ENCODE measurements at places on chromosomes 2 and 18.

GRCh38 chr2:127169066-127169660 is 50.9 kb downstream of the CYP27C1 start:
- no peak for DNase-seq

DNA sequence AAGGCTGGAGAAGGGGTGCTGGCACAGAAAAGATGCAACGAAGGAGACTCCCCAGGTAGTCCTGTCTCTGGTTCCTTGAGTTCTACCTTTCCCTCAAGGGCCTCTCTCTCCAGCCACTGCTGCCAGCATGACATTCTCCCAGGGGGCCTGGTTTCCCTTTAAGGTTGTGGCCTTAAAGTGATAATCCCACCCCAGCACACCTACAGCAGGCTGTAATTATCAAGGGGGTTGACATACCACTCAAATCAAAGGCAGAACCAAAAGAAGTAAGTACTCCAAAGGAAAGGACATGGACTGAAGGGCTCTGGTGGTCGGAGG is 127.4 kb upstream of the MSH6 start:
- DNase-seq: no peak

DNA sequence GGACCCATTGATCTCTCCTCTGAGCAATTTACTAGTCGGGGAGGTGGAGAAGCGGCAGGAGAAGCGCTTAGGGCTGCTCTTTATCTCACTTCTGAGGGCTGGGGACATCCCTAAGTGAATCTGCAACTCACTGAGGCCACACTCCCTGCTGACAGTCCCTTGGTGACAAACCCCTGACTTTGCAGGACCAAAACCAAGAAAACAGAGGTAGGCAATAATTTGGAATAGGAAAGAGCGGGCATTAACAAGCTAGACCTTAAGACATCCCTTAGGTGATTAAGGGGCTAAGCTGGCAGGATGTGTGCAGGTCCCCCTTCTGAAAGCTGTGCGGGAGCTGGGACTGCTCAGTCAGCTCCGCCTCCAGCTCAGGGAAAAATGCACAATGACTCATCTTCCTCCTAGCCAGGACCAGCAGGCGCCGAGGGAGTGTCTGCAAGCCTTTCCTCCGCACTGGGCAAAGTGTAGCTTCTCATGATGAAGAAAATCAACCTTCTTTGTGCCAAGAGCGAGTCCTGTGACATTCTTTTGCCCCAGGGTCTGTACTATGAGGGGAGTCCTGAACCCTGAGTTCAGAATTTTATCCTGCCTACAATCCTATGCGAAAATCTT is 63.3 kb downstream of the BOD1L2 start:
- DNase-seq: no peak

GRCh38 chr2:47302308-47302707 is 100.6 kb upstream of the MSH2 start:
- DNase-seq: no peak

DNA sequence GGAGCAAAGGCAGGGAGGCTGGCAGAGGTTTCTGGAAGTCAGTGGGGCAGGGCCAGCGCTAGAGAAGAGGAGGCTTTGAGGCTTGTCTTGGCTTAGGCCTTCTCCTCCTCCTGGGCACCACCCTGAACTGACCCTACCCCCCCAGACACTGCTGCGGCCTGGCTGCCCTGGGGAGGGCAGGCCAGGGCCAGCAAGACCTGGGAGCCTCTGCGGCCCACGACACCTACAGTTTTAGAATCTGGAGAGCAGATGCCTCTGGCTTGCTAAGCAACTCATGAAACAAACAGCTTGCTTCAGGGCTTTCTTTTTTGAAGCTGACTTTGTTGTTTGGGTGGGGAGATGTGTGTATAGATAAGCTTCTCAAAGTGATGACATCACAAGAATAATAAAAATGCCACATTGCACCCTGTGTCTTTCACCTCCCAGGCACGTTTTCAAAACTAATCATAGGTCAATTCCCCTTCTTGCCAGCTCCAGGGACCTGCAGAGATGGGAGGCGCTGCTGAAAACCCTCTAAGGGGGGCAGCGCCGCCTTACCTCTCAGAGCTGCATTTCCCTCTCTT is 46.2 kb upstream of the SMAD7 start:
- no peak for DNase-seq

DNA sequence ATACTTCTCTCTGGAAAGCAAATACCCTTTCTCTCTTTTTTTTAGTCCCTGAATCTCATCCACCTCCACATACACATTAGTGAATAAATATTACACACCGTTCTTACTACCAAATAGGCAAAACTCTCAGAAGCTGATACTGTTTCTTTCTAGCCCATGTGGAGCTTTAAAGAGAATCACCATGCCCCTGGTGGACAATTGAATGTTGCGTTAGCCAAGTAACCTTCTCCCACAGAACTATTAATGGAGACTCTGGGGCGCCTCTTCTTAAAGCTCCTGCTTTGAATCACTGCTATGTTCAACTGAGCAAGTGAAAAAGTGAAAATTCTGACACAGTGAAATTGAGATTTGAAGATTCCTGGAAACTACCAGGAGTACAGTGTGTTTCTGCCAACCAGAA is 522.8 kb upstream of the CDH7 start:
- no peak for DNase-seq

- no peak for DNase-seq
Measured at GRCh38 chr2:11990576-11990975, 244.1 kb downstream of the LPIN1 start.

DNA sequence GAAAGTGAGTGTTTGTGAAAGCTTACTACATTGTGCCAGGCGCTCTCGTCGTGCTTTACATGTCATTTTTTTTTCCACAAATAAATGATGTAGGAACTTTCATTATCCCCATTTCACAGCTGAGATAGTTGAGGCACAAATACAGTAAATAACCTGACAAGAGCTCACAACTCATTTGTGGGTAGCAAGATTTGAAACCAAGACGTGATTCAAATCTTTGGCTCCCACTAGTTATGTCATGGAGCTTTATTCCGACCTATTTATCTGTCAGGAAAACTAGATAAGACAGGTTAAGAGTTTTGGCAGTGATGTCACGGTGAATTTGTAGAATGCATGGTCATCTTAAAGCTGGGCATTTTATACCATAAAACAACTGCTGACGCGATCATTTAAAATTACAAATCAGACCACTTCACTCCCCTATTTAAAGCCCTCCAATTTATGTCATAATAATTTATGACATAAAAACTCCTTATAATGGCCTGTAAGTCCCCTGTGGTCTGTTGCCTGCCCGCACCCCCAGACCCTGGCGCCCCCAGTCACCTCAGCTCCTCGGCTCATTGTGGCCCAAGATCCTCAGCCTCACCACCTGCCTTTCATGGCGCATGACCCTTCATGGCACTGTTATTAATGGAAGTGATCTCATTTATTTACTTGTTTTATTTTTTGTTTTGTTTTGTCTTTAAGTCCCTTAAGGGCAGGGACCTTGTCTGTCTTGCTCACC is 678 bp upstream of the ZNF24 start:
- no peak for DNase-seq

DNA sequence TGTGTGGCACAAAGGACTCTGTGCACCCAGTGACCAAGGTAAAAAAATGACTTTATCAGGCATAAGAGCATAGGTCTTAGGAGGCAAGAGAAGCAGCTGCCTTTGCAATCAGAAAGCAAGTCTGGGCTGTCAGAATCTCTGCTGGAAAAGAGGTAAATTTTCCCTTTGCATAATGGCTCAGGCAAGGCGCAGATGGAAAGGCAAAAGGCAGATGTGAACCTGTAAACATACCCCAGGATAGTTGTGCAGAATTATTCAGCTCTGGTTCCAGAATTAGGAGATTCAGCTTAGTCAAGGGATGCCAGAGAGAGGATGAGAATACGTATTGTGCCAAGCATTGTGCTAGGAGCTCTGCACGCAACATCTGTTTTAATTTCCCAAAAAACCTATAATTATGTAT is 258.7 kb downstream of the CLIP4 start:
- no peak for DNase-seq

DNA sequence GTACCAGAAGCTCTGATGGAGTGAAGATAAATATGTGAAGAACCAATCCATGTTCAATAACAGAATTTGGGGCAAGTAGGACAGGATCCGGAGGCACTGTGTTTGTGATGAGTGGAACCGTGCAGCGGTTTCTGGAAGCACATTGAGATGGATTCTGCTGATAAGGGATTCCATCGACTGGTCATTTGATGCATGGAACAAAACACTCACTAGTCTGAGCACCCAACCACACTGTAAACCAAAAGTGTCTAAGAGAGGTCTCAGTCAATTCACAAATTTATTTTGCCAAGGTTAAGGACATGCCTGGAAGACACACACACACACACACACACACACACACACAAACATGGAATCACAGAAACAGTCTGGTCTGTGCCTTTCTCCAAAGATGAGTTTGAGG is 459.5 kb downstream of the FBXO15 start:
- no peak for DNase-seq

GRCh38 chr2:225735844-225736243 is 336.3 kb downstream of the NYAP2 start:
- no peak for DNase-seq

GRCh38 chr2:238287737-238288649 is at the start of gene PER2:
Gene PER2, minus strand, starts transcription at chr2:238288610. Its CDS starts 10,674 bp downstream, at chr2:238277936.
- no peak for DNase-seq

DNA sequence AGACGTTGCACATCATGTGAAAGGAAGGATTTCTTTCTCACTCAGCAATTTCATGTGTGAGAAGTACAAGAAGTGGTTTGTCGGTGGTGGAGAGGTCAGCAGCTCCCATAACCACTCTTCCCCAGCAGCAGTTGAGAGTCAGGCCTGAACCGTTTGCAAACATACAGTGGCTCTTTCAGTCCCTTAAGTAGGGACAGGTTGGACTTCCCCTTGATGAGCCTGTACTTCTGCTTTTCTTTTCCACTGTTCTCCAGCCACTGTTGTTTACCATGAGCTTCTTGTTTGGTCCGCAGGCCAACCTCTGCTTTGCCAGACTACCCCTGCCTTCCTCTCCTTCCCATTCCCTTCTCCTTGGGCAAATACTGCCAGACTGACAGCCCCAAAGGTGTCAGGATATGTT is 391.3 kb upstream of the CELF4 start:
- no peak for DNase-seq

- DNase-seq: no peak
Measured at GRCh38 chr2:237358721-237359517, 55.0 kb downstream of the COL6A3 start.

DNA sequence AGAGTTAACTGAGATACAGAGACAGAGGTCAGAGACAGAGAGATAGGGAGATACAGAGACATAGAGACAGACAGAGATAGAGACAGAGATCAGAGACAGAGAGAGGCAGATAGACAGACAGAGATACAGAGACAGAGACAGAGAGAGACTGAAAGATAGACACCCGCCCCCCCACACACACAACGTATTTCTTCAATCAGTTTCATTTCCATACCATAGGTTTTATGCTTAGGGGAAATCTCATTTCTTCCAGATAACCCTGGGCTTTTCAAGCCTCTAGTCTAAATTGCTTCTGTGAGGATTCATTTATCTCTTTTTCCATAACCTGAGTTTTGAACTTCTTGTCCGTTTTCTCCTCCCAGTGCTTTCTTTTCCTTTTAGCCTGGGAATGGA is 94.6 kb downstream of the CD8B2 start:
- DNase-seq: no peak

GRCh38 chr2:207983641-207984042 is 41.7 kb downstream of the PLEKHM3 start:
- DNase-seq: no peak

DNA sequence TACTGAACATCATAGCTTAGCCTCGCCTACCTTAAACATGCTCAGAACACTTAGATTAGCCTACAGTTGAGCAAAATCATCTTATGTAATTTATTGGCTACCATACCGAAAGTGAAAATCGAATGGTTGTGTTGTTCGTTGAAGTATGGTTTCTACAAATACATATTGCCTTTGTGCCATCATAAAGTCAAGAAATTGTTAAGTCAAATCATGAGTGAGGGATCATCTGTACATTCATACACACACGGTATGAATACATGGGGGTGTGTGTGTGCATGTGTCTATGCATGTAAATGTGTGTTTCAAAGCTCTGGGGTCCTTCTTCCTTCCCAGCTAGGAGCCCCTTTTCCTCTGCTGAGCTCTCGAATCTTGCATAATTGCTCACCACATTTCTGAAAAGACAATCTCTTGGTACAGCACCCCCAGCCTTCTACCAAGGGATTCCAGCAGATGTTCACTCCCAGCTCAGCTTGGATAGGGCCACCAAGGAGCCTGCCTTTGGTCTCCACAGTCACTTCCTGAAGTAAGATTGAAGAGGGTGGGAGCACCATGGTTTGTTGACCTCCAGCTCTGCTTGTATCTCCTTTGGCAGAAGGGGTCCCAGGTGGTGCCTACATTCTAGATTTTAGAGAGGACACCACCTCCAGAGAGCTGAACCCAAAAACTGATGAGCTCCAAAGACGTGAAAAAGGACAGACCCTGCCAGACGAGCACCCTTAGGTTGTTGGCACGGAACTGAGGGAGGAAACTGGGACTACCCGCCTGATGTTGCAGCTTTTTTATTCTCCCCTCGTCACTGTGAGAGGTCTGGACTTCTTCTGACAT is 33.2 kb upstream of the CYP1B1 start:
- no peak for DNase-seq

DNA sequence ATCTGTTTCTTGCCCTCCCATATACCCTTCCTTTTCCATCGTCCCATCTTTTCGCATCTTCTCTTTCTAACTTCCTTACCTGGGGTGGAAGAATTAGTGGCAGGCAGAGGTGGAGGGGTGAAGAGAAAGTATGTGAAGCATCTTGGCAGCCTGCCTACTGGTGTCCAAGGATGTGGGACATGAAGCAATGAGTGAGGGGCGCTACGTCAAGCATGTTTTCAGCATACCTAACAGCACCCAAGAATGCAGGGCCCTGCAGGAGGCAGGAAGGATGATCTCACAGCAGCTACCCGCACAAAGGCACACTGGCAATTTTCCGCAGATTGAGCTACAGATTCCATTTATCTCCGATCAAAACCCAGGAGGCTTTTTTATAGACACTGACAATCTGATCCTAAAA is 42.2 kb downstream of the METTL4 start:
- DNase-seq: no peak

- DNase-seq: no peak
Measured at GRCh38 chr18:60466677-60467076, 94.1 kb upstream of the MC4R start.

DNA sequence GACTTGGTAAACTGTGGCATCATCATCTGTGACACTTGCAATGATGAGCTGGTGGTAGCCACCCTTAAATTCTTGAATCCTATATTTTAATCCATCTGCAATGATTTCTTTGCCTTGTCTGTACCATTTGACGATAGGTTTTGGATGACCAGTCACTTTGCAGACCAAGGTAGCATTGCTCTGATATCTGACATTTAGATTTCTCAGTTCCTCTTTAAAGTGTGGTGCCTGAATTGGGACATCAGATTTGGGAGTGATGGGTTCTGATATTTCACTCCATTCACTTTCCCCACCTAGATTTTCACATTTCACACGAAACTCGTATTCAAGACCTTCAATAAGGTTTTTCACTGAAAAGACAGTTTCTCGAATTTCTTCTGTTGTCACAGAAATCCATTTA is 55.8 kb downstream of the PLEKHA3 start:
- no peak for DNase-seq

DNA sequence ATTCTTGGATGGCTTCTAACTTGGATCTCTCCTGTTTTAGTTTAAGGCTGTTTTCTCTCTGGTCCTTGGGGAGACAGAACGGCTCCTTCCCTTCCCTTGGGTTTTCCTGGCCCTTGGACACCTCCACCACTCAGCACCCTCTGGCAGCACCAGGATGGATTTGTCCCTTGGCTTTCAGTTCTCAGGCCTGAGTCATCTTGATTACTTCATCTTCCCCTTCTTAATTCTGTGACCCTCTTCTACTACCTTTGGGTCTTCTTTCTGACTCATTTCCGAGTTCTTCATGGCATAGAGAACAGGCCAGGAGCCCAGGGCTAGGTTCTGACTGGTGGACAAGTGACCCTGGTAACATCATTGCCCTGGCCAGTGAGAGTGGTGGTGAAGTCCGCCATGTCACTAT is 14.9 kb downstream of the IGFBP2 start:
- DNase-seq: no peak
